ENCODE measurements at places on chromosomes 16 and 17. TPM values are rescaled to one million over a fixed set of nuclear protein-coding genes. Genes with fewer than 3 reads are reported as not detected.

DNA sequence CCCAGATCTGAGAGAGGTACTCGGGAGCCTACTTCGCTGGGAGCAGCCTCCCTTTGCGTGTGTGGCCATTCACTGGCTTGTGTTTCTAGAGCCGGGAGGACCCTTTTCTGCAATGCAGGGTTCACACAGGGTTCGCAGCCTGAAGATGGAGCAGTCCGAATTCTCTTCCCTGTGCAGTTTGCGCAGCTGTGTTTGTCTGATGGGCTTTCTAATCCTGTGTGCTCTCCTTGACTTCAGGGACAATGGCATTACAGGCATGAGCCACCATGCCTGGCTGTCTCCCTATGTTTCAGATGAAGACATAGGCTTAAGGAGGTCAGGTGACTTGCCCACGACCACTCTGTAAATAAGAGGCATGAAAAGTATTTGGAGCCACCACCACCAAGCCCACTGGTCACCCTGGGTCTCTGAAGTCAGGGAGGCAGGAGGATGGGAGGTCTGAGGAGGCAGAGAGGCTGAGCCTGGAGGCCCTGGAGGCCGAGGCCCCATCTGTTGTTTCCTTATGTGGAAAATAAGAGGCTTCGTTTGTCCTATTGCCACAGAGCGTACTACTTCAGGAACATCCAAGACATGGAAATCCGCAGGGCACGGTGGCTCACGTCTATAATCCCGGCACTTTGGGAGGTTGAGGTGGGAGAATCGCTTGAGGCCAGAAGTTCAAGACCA, 5.0 kb upstream of the STH start:
- DNase-seq, result no peak

- DNase-seq, result no peak
Observed at GRCh38 chr16:10964891-10965326, 20.5 kb downstream of the CLEC16A start.

GRCh38 chr17:76586741-76587487, 1.3 kb upstream of the ST6GALNAC2 start:
- DNase-seq, result no peak

PPL gene
- total RNA-seq, result 0.97 TPM

DNA sequence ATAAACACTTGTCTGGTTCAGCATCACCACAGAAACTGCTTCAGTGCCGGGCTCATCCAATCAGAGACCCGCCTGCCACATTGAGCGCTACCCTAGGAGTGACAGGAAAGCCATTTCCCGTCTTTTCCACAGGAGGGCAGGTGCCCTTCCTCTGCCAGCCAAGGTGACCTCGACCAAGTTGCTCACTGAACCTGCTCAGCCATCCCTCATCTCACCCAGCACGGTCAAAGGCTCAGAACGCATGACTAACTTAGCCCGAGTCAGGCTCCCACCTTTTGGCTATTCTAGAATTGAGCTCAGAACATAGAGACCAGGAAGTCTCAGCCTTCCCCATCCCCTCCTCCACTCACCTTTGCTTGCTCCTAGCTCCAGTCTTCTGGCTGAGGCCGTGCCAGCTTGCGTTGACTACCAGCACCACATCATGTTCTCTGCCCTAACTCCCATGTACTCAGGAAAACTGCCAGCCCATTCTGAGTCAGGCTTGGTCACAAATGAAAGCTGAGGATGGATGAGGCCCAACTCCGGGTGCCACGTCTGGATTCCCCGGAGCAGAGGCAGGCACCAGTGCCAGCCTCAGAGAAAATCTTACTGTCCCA, 15.6 kb downstream of the MRPS23 start:
- DNase-seq, result no peak

DNA sequence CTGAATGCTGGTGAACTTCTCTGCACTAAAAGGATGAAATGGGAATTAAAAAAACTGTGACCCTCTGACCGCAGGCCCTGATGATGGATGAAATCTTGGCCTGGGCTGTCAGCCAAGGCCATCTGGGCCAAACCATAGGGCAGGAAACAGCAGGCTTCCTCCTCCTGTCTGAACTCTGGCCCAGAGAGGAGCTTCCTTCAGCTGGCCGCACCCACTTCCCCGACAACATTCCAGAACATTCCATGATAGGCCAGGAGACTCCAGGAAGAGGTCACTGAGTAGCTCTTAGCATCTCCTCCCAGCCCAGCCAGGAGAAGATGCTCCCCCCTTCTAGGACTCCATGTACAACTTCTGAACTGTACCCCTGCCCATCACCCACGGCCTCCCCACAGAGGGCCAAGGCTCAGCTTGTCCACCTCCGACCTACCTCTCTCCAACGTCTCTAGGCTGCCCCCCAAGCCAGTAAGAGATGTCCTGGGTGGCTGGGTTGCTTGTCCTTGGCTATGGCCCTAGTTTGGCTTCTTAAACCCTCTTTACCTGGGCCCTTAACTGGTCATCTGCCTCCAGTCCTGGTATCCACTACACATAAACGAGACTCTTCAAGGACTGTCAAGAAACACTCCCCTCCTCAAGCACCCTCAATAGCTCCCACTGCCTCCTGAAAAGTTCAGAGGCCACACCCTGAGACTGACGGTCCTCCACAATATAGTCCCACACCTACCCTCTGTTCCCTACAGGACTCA, 1.7 kb downstream of the RPH3AL start:
- no peak for DNase-seq

- no peak for DNase-seq
Observed at GRCh38 chr17:27466376-27466742, 10.1 kb downstream of the KSR1 start.

PGS1 gene
- 22.7 TPM for total RNA-seq

- no peak for DNase-seq
Observed at GRCh38 chr16:17414916-17415315, 55.8 kb downstream of the XYLT1 start.

GRCh38 chr17:5592382-5592781, 8.1 kb upstream of the NLRP1 start:
- DNase-seq, result no peak

DLX3 gene
- total RNA-seq, result not detected

- no peak for DNase-seq
Observed at GRCh38 chr17:8366231-8366630, 10.3 kb downstream of the KRABD2 start.

NLRC3 gene
- total RNA-seq, result 0.12 TPM

DNA sequence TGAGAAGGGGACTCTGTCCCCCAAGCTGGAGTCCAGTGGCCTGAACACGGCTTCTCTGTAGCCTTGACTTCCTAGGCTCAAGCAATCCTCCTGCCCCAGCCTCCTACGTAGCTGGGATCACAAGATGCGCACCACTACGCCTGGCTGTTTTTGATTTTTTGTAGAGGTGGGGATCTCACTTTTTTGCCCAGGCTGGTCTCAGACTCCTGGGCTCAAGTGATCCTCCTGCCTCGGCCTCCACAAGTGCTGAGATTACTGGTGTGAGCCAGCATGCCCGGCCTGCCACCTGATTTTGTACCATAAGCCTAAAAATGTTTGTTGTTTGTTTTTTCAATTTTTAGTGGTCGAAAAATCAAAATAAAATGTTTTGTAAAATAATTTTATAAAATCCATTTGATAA, 19.2 kb downstream of the PAFAH1B1 start:
- DNase-seq, result no peak

ACOX1 gene
- total RNA-seq, result 52.3 TPM

DNA sequence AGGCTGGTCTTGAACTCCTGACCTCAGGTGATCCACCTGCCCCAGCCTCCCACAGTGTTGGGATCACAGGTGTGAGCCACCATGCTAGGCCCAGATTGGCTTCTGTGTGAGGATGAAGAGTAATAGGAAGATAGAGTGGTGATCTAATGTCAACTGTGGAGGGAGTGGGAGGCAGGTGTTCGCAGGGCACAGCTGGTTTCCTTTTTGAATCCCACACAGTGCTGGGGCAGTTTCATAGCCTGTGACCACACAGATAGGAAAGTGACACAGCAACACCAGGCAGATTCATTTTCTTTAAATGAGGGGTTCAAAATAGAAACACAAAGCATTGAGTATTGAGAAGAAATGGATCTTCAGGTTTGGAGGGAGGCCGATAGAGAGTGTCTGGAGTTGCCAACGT, 540.3 kb downstream of the WWOX start:
- DNase-seq, result no peak

SLFN14 gene
- total RNA-seq, result not detected

AFMID gene
- 31.7 TPM for total RNA-seq

OR1F1 gene
- not detected for total RNA-seq

DNA sequence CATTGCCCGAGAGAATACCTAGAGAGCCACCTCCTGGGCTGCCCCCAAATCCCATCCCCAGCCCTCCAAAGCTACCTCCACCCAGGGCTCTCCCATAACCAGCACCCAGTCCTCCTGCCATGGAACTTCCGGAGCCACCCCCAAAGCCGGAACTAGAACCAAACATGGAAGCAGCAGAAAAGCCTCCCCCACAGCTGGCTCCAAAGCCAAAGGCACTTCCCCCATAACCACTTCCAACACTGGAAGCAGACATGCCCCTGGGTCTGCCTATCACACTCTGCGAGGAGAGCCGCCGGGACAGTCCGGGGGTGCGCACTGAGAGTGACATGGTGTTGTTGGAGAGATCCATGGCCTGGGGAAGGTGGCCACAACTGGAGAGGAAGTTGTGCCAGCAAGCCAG, at the start of gene KRT12:
Gene KRT12, minus strand, starts transcription at position 386 of the 400 bp plus-strand sequence. Its CDS starts 37 bp downstream, at position 349.
- no peak for DNase-seq

GRCh38 chr17:81399481-81400153, 4.4 kb downstream of the BAHCC1 start:
- DNase-seq, result no peak

- DNase-seq, result no peak
Observed at GRCh38 chr17:55510986-55511721, at the start of gene SMIM36. SMIM36 (minus strand) TSS chr17:55511452.

KRTAP1-5 gene
- not detected for total RNA-seq

SYNGR3 gene
- total RNA-seq, result 0.74 TPM

TP53TG3 gene
- not detected for total RNA-seq

DNA sequence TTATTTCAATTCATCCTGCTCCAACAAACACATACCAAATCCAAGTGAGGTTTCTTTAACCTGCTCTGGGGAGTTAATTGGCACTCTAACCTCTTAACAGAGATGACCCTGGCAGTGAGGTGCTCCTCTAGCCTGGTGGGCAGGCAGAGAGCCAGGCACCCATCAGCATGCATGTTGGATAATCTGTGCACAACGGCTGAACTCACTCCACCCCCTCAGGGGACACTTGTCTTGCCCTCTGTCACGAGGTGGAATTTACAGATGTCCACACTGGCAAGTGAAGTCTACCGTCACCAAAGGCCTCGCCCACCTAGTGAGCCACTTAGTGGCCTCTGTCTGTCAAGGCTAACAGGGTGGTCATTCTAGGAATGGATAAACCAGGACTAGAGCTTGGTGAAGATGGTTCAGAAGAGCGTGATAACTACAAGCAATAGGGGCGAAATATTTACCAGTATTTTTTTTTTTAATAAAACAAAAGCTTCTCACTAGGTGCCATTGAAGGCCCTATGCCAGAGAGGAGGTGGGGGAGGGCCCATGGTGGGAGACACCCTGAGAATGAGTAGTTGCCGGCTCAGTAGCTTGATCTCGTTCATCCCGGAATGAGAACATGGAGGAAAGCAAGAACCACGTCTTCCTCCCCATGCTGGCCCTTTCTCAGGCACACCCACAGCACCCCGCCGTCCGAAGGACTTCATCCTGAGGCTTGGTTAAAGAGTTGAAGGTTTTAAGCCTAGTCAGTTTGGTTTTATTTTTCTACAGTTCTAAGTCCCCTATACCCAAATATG, 25.2 kb downstream of the PLD6 start:
- DNase-seq, result no peak

- DNase-seq, result no peak
Observed at GRCh38 chr16:79480929-79481328, 119.6 kb downstream of the MAF start.

GRCh38 chr16:79892278-79892677, 291.7 kb upstream of the MAF start:
- DNase-seq, result no peak

DNA sequence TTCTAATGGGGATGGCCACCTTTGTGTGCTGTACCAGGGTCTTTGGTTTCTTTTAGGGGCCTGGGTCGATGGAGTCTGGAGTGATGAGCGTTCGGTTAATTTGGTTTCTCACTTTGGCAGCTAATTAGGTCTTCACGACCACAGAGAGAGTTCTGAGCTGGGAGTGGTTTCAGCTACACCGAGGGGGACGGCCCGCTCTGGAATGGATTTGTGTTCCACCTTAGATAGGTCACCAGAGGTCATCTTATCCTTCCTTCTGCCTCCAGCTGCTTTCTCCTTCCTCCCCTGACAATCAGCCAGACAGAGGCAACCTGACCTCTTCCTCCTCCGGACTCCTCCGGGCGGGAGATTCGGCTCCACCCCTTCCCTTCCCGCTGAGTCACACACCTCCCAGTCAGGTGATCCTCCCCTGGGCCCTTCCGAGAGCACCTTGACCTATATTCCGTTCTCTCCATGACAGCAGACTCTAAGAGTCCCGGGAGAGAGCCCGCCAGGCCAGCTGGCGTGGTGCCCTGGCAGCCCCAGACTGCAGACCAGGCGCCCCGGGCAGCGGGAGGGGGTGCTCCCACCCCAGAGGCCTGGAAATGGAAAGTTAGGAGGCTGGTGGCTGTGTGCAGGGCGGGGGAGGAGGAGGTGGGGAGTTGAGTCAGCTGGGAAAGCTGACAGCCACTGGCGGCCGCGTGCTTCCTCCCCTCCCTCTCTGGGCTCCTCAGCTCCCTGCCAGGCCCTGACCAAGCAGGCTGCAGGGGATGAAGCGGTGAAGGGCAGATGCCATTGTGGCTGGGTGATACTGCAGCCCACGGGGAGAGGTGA, 44.7 kb downstream of the CHD9 start:
- peak; percentile 95 for DNase-seq

- no peak for DNase-seq
Observed at GRCh38 chr16:68503334-68503733, 35.8 kb upstream of the ZFP90 start.

- DNase-seq, result no peak
Observed at GRCh38 chr17:65457183-65457582, 104.3 kb downstream of the AXIN2 start.

- peak; percentile 100 for DNase-seq
Observed at GRCh38 chr17:17972126-17972951, at the start of the genes DRC3 and TOM1L2. DRC3 (plus strand) TSS chr17:17972862; CDS start chr17:17977599, 4,737 bp downstream. TOM1L2 (minus strand) TSS chr17:17972400; CDS start chr17:17972313, 87 bp downstream.

GRCh38 chr17:40093005-40093579, 7.3 kb downstream of the NR1D1 start:
- no peak for DNase-seq

CDH3 gene
- 1.1 TPM for total RNA-seq
